ENCODE measurements at places on chromosomes 1 and 21. TPM values are rescaled to one million over a fixed set of nuclear protein-coding genes. Genes with fewer than 3 reads are reported as not detected.

DNA sequence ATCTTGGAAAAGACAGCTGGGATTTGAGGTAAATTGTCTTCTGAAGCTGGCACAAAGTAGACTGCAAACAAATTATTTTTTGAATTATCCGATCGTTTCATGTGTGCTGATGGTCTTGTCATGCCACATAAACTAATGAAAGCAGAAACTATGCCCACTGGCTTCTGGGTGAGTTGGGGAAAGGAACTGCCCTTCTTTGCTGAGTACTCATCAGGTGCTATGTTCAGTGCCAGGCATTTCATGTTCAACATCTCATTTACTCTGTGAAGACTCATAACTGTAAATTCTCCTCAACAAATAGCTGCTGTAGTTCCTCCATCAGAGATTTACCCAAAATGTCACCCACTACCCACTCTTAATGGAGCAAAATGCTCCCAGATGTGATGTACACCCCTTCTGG, 1.2 kb downstream of the TRIT1 start:
- no peak for DNase-seq

GRCh38 chr1:203682473-203683383, 56.1 kb downstream of the ATP2B4 start:
- peak; percentile 66 for DNase-seq

DNA sequence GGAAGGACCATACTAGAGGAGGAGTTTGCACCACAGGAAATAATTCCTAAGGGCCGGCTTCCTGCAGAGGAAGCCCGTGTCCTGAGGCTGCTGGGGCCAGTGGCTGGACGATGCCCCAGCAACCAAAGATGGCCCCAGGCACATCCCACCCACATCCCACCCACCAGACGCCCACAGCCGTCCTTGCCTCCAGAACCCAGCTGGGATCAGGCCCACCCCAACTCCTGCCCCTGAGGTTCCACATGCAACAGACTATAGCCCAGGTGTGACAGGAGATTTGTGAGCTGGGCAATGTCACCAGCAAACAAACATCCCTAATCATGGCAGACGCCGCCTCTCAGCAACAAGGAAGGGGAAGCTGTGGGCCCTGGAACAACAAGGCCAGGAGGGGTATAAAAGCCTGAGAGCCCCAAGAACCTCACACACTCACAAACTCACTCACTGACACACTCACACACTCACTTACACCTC, at the start of gene KRTAP10-9:
KRTAP10-9 (plus strand) TSS at position 421 of the 471 bp plus-strand sequence. CDS start 79 bp downstream, outside the sequence.
- no peak for DNase-seq

DNA sequence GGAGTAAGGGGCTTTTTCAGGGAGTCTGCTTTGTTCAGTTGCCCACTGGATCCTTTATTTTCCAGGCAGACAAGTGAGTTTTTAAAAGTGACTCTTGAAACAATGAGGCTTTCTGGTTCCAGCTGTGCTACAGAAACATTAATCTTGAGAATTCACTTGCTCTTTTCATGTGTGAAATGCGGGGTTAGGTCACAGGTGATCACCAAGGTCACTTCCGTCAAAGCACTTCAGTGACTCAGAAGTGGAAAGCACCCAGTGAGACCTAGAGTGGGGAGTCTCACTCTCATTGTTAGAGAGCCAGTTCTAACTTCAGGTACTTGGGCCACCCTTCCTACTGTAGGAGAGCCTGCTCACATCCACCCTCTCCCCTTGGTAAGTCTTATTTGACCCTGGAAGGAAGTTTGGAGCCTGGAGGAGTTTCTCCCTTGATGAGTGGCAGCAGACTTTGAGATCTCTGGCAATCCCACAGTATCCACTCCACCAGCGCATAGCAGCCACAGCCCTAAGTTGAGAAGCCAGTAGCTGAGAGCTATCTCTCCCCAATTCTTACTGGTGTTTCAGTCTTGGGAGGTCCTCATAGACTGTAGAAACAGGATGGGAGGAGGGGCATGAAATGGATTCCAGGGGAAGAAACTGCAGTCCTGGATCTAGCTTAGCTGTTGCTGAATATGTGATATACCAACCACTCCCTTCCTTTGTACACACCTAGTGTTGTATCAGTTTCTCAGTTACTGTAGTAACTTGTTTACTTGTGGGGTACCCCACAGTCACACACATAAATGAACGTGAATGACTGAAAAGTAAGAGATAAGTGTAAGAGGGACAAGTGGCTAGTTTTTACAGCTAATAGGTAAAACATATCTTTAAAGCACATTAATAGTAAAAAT, 3.1 kb downstream of the TACSTD2 start:
- peak; percentile 70 for DNase-seq

LGR6 gene
- 0.22 TPM for total RNA-seq

KIF2C gene
- total RNA-seq: 147 TPM

DNA sequence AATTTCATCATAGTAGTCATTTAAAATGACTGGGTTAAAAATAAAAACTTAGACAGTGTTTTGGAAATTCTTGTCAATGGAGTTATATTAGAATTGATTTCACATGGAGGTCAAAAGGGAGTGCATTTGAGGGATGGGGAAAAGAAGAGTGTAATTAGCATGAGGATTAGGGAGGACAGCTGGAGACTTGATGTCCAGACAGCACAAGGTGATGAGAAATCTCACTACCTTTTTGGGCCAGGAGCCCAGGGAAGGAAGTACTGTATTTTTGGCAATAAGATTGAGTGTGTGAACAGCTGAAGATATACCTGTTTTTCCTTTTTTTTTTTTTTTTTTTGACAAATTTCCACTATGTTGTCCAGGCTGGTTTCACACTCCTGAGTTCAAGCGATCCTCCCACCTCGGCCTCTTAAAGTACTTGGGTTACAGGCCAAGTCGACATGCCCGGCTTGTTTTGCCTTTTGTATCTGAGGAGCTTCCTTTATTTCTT, 163.6 kb downstream of the PAPPA2 start:
- DNase-seq: no peak

DNA sequence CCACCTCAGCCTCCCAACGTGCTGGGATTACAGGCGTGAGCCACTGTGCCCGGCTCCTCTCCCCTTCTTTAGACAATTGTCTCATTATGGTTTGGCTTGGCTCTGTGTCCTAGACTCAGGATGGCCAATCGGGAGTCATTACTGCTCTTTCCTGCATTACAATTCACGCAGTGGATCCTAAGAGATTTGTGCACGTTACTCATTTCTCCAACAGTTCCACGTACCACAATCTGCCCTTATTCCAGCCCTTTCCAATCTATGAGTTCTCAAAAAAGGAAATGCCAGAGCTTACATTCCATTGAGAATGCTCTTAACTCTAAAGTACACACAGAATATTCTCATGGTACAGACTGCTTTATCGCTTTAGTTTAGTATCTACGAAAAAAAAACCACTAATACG, 357.0 kb downstream of the GPATCH2 start:
- no peak for DNase-seq

DNA sequence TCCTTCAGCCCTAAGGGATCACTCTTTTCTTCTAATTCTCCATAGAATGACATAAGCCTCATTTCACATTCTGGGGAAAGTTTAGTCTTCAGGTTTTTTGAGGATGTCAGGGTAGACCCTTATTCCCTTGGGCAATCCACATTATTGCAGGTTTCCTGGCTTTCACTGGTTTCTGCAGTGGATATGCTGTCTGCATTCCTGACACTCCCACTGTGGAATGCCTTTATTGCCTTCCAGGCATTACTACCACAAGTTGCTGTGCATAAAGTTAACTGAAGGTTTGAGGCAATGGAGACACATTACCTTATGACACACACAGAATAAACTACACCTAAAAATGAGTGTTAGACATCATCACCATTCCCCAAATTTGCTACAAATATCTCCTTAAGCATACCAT, 12.7 kb downstream of the FASLG start:
- DNase-seq: no peak

DNA sequence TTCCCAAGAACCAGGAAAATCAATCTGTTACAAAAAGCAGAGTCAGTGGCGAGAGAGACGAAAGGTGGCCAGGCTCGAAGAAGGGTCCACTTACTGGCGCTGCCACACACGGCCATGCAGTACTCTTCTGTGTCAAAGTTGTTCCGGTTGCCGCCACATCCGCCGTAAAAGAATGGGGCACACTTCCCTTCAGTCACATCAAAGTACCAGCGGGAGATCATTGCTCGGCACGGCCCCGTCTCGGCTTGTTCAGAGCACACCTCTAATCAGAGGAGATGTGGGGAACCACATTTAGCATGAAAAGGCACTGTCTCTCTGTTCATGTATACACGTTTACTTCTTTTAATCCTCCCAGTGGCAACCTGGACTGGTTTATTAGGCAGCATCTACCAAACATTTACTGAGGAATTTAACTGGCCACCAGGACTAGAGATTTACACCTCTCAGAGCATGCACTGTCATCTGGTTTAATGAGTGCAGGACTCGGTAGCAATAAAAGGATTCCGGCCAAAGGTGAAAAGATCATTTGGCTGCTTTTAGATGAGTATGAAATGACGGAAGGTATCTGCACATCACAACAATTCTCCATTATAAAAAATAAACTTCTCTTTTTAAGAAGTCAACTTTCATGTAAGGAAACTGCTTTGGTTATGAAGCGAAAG, 170.5 kb downstream of the APP start:
- DNase-seq: peak; percentile 47

ADAR gene
- total RNA-seq: 305 TPM
